HEK293T (cell line): ENCODE measurements at places on chromosomes 4 and X.

DNA sequence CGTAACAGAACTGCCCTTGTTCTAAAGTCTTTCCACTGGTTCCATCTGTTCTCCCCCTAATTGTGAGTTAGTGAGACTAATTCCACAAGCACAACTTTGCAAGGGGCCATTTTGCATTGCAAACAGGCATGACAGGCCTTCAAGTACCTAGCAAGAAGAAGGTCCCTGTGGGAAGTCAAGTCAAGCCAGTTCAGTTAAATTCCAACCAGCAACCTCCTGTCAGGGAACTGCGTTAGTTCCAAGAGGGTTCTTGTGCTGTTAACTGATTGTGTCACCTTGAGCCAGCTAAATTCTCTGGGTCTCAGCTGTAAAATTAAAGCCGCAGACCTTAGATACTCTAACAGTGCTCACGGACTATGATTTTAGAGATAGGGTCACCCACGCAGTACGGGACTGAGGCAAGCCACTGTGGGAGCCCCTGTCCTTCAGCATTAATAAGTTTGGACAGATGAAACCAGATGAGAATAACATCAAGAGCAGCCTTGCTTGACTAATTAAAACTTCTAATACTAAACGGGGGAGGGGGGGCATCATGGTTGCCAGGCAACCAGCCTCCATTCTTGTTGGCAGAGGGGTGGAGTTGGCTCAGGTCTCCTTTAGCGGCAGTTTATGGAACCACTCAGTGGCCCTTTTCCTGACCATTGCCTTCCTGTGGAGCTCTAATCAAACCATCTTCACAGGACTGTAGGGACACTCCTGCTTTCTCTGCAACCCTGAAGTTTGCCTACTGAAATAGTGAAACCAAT, 24.1 kb upstream of the TMEM150C start:
- no peak for DNase-seq

- no peak for DNase-seq
Observed at GRCh38 chr4:86536151-86536550, 58.0 kb upstream of the PTPN13 start.

GRCh38 chrX:41145920-41146608, 60.8 kb downstream of the USP9X start:
- DNase-seq, result no peak

DNA sequence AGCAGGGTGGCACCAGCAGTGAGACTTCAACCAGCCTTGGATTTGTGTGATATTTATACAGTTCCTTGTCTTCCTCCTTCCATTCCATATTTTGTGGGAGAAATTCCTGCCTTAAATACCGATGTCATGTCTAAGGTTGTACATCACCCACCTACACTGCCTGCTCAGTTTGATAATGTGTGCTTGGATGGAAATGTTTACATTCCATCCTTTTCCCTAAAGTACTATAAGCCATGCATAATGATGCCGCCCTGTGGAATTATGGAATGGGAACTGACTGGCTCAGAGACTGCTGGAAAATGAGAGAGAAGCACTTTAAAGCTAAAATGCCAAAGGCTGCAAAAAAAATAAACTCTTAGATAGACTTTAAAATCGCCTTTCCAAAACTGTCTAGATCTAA, 11.3 kb upstream of the GLUD2 start:
- DNase-seq, result no peak

DNA sequence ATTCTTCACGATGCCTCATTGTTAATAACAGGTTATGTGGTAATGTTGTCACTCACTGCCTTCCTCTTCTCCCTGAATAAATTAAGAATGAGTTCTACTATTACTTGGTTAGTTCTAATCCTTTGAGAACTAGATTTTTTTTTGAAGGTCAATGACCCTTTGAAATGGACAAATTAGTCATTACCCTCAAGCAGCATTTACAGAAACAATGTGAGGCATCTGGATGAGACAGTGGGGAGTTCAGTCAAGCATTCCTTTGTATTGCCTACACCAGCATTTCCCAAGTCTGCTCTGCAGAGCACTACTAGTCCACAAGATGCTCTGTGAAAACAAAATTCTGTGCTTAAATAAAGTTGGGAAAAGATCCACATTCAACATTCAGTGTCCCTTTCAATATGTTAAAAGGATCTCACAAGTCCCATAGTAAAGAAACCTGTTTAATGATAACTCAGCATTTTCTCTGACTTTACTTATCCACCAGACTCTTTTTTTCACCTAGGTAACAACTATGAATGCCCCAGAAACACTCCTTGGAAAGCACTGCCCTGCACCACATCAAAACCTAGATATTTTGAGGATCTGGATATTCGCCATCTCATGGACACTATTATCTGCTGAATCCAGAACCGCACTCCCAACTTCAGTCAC, 60.6 kb downstream of the CHRDL1 start:
- DNase-seq, result no peak

DNA sequence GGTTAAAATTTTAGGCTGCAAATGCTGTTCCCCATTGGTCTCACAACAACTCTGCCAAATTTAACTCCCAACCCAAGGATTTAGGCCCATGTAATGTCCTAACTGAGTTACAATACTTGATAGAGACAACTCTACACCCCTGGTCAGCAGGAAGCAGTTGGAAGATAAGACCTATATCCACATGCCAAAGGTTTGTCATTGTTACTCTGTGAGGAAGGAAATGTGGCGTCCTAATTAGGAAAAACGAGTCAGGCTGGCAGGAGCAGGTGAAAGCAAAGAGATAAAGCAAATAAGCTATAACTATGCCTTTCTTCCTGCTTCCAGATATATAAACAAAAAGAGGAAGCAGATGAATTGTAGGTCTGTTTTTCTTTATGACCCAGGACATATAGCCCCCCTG, 69.1 kb downstream of the SPIN4 start:
- no peak for DNase-seq

- no peak for DNase-seq
Observed at GRCh38 chr4:159608436-159608835, 505.6 kb downstream of the RAPGEF2 start.

- DNase-seq, result no peak
Observed at GRCh38 chrX:116357329-116357728, 79.1 kb upstream of the SLC6A14 start.

- no peak for DNase-seq
Observed at GRCh38 chrX:153662266-153662665, 11.3 kb downstream of the PNCK start.

DNA sequence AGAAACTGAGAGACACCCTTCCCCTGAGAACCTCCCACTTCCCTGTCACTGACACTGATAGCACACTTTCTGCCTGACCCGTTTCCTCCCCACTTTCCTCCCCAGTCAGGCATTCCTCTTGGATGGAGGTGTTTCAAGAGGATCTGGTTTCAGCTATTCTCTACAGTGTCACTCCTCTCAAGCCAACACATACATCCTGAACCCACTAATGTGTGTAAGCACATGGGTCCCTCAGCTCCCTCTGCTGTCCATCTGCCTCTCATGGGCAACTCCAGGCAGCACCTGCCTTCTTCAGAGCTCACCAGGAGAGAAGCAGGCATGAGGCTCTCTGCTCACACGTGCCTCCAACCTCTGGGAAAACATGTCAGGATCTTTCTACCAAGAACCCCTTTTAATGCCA, 207.6 kb downstream of the NAF1 start:
- peak; percentile 15 for DNase-seq

DNA sequence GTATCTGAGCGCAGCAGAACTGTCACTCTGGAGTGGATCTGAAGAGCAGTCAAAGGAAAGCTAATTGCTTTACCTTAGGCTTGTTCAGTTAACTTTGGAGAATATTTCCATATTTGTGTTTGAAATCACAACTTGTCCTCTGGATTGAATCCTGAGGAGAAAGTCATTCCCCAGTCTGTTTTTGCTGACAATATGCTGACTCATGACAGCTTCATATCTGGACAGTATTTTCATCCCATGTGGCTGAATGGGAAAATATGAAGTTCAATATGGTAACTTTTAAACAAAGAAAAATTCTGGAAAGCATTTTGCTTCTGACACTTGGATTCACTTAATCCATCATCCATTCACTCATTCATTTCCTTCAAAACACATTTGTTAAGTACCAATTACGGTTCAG, 46.3 kb upstream of the MAGEC3 start:
- no peak for DNase-seq

DNA sequence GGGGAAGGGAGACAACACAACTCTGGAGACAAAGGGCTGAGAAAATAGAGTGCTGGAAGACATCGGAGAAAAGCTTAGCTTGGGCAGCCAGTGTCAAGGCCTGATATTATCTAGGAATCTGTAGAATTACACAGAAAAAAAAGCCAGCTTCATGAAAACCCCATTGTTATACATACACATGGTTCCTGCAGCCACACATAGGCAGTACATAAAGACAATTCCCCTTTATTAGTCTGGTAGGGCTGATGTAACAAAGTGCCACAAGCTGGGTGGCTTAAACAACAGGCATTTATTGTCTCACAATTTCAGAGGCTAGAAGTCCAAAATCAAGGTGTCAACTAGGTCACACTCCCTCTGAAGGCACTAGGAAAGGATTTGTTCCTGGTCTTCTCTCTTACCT, 503.5 kb downstream of the MID1IP1 start:
- no peak for DNase-seq

- no peak for DNase-seq
Observed at GRCh38 chr4:48495941-48496340, 5.9 kb downstream of the ZAR1 start.

GRCh38 chr4:81366779-81367178, 104.9 kb downstream of the RASGEF1B start:
- DNase-seq, result no peak

DNA sequence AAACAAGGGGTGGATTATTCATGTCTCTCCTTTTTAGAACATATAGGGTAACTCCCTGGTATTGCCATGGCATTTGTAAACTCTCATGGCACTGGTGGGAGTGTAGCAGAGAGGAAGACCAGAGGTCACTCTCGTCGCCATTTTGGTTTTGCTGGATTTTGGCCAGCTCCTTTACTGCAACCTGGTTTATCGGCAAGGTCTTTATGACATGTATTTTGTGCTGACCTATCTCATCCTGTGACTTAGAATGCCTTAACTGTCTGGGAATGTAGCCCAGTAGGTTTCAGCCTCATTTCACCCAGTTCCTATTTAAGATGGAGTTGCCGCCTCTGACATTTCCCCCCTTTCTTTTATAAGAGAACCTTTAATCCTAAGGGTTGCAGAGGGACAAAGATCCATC, 45.8 kb downstream of the MGST2 start:
- DNase-seq, result no peak

GRCh38 chr4:3736290-3736689, 29.9 kb upstream of the ADRA2C start:
- no peak for DNase-seq

DNA sequence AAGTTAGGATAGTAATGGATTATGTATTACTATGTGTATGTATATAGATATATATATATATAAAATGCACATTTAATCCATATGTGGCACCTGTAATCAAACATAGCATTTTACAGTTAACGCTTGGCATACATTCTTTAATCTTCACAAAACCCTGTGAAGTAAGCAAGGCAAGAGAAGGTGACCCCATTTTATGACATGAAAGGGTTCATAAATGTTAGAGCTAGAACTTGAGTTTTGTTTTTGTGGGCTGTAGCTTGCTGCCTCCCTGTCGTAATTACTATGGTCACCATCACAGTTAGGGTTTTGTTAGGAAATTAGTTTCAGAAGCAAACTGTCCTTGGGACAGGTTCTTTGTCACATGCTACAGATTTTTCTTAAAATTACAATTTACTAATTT, 13.8 kb upstream of the CYP2U1 start:
- no peak for DNase-seq

GRCh38 chr4:184826691-184827270, 1.0 kb upstream of the ACSL1 start:
- DNase-seq, result no peak

- DNase-seq, result no peak
Observed at GRCh38 chr4:177673985-177674489, 231.8 kb upstream of the AGA start.

DNA sequence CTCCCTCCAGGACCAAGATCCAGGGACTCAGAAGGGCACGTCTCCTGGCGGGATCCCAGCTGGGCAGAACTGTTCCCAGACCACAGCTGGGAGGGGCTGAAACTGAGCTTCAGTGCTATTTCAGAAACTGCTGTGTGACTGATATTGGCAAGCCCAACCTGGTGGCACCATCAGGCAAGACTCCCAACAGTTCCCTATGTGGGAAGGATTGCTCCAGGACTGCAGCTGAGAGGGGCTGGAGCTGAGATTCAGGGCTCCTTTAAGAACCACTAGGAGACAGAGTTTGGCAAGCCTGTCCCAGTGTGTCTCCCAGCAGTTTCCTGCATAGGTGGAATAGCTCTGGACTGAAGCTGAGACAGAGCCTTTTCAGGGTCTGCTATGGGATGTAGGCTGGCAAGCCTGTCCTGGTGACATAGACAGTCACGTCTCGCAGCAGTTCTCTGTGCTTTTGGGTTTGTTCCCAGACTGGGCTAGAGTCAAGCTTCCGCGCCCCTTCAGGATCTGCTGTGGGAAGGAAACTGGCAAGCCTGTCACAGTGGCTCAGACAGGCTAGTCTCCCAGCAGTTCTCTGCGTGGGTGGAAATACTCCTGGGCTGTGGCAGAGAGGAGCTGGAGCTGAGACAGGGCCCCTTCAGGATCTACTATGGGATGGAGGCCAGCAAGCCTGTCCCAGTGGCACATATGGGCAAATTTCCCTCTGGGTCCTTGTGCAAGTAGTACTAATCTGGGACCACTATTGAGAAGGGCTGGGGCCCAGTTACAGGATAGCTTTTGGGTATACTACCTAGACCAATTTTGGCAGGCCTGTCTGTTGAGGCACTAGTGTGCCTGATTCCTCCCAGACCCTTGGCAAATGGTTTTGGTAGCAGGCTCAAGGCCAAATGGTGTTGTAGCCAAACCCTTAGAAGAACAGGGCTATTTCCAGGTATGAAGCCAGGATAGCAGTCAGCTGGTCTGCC, 20.2 kb upstream of the MED14 start:
- DNase-seq, result no peak

DNA sequence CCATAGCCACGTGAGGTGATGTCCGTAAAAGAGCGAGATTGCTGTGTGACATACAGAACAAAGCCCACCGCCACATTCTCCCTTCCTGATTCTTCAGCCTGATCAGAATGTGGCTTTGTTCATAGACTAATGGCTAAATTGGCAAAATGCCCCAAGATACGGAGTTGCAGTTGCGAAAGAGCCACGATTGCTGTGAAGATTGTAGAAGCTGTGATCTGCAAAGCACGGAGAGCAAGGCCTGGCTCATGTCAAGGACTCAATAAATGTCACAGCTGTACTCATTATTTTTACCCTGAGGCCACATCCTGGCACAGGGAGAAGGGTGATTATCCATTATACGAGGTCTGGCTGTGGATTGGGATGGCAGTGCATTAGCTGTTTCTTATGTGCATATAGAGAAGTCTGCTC, 34.2 kb downstream of the ARSD start:
- peak; percentile 64 for DNase-seq

GRCh38 chr4:123783921-123784320, 387.3 kb downstream of the SPRY1 start:
- DNase-seq, result no peak

DNA sequence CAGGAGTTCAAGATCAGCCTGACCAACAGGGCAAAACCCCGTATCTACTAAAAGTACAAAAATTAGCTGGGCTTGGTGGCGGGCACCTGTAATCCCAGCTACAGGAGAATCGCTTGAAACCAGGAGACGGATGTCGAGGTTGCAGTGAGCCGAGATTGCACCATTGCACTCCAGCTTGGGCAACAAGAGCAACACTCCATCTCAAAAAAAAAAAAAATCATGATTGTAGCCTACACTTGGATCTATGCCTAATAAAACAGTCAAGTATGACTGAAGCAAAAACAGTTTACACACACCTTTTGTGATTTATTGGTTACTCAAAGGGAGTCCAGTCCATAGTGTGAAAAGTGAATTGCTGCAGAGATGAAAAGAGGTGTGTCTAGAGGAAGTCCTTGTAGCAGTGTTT, 34.7 kb upstream of the TASL start:
- no peak for DNase-seq
